ENCODE measurements at places on chromosomes 3 and 15.
A peak's percentile ranks its signal among the peaks of the same experiment; 100 is the strongest.

- peak; percentile 92 for DNase-seq
These were observed 39.6 kb downstream of the MLH1 start for GRCh38 chr3:37032961-37033360.

- DNase-seq, result no peak
These were observed 5.3 kb upstream of the TMC3 start for GRCh38 chr15:81379269-81379668.

GRCh38 chr3:151979906-151980305, 106.5 kb downstream of the SUCNR1 start:
- no peak for DNase-seq

- DNase-seq, result peak; percentile 46
These were observed 792 bp downstream of the ATP13A3 start for GRCh38 chr3:194485881-194486539.

DNA sequence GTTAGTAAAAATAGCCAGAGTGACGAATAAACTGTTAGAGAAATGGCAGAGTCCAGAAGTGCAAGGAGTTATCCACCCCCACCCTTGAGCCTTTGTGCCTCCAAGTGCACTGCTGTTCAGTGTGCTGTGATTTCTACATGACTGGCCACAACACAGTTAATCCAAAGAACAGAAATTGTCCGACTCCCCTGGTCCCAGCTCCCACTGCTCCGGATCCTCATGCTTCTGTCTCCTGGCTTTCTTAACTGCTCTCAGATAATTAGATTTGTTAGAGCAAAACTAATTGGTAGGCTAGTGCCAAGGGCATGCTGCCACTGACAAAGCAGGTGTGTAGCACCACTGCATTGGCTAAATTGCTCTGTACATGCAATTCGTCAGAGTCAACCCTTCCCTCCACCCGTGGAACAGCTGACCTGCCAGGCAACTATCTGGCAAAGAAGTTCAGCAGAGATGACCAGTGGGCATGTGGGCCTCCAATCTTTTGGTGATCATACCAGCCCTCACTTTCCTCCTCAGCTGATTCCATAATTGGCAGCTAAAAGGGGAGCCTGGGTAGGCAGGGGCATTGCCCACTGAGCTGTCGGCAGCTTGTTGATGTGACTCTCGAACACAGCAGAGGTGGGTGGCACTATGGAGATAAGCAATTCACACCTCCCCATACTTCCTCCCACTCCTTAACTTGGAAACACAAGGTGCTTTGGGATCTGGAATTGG, 18.9 kb upstream of the ACAP2 start:
- no peak for DNase-seq

DNA sequence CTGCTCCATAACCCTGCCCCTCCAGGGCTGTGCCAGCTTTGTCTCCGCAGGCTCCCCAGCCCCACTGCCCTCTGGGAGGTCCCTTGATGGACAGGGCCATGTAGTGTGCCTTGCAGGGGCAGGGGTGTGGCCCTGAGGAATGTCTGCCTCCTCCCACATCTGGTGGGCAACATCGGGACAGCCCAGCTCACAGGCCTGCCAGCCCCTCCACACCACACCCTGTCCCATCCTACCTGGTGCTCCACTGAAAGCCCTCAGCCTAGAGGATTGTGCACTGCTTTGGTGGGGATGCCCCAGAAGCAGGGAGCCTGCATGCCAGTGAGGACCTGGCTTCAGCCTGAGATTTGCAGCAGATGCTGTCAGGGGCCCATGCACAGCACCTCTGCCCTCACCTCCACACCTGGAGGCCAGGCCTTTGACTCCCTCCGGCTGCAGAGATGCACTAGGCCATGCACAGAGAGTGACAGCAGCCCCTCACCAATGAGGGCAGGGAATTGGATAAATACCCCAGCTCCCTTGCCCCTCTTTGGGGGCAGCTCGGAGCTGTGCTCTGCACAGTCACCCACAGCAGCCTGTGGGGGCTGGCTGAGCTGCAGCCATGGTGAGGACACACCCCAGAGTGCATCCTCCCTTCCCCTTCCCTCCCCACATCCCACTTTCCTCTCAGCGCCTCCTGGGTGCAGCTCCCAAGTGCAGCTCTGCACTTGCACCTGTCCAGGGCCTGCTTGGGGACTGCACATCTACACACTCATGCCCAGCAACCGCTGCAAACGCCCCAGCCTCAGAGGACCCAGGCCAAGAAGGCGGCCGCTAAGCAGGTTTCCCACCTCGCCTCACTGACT, 2.7 kb downstream of the C3orf22 start:
- no peak for DNase-seq

DNA sequence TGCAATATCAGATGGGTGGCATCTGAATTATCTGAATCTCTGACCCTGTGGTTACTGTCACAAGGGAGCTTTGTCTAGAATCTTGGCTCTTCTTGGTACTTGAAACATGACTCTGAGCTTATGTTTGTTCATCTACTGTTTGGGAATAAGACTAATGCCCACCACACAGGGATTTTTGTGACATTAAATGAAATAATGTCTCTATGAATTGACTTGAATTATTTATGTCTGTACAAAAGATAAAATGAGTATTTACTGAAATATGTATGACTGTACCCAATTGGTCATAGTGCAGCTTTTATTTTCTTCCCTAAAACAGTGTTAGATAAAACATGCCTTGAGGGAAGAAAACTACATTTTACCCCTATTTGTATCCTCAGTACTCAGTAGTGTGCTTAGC, 87.9 kb upstream of the ZPLD1 start:
- no peak for DNase-seq

- DNase-seq, result no peak
These were observed 6.1 kb upstream of the CCDC174 start for GRCh38 chr3:14645453-14645852.

- DNase-seq, result peak; percentile 22
These were observed 34.2 kb downstream of the HMCES start for GRCh38 chr3:129312671-129313414.

DNA sequence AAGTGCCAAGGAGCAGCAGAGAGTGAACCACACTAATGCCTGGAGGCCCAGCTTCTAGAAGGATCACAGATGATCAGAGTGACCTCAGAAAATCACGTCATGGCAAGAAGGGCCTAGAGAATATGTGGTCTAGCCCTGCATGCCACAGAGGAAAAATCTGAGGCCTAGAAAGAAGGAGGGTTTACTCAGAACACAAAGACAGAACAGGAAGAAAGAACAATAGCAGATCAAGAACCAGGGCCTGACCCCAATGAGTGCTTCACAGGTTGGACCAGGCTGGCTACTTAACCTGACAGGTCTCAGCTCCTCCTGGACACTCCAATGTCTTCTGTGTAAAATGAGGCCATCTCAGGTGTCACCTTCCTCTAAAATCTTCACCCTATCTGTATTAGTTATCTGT, 14.2 kb downstream of the RAB6B start:
- no peak for DNase-seq

DNA sequence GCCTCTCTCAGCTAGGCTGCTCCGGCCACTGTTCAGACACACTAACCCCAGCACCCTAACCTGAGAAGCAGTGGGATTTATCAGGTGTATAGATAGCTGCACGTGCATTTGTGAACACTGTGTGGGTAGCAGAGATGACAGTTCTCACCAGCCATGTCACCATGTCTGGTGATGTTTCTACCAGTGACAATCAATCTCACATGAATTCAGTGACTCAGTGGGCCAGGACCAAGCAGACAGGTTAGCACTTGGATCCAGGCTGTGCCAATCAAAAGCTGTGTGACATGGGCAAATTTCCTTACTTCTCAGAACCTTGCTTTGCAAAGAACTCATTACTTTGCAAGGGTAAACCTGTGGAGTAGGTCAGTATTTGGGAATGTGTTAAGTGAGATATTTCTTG, 65.3 kb upstream of the GATM start:
- no peak for DNase-seq

- DNase-seq, result no peak
These were observed 350.5 kb downstream of the TIGIT start for GRCh38 chr3:114644367-114644766.

GRCh38 chr3:152269056-152269830, 514 bp downstream of the MBNL1 start:
- peak; percentile 97 for DNase-seq

DNA sequence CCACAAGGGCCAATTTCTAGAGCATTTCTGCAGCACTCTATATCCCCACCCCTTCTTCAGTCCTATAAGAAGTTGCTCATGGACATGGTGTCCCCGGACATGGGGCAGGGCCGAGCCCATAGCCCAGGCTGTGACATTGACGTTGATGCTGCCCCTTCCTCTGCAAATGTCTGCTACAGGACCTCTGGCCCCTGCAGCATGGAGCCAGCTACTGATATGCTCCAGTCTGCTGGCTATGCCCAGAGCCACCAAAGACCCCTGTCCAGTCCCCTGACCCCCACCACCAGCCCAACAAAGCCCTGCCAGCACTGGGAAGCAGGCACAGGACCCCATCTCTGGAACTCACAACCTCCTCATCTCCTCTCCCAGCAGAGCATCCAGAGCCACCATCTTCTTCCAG, 120.1 kb upstream of the SMAD3 start:
- no peak for DNase-seq

GRCh38 chr3:90011131-90011530, 903.7 kb downstream of the EPHA3 start:
- peak; percentile 25 for DNase-seq

DNA sequence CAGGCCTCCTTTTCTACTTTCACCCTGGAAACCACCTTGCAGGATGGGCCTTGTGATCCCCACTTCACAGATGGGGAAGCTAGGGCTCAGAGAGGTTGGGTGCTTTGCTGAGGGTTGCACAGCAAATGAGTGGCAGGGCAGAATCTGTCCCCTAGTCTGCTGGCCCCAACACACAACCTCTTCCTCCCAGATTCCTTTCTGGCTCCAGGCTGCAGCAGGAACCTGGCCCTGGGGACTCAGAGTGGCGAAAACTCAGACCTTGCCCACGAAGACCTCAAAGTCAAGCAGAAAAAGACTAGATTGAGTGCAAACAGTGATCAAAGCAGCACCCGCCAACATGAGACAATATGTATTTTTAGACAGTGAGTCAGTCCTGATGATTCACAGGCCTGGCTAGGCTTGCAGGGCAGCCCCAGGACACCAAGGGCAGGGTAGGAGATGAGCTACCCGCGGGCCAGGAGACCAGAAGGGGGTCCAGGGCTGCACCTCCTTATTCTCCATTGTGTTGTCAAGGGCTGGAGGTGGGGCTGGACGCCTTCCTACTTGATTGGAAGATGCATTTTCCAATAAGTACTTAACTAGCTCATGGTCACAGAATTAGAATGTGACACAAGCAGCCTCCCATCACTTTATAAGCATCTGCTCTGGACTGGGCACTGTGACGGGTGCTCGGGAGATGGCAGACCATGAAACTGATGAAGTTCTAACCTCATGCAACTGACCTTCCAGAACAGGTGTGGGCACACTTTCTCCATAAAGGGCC, 23.9 kb downstream of the GOLGA6L2 start:
- DNase-seq, result no peak

DNA sequence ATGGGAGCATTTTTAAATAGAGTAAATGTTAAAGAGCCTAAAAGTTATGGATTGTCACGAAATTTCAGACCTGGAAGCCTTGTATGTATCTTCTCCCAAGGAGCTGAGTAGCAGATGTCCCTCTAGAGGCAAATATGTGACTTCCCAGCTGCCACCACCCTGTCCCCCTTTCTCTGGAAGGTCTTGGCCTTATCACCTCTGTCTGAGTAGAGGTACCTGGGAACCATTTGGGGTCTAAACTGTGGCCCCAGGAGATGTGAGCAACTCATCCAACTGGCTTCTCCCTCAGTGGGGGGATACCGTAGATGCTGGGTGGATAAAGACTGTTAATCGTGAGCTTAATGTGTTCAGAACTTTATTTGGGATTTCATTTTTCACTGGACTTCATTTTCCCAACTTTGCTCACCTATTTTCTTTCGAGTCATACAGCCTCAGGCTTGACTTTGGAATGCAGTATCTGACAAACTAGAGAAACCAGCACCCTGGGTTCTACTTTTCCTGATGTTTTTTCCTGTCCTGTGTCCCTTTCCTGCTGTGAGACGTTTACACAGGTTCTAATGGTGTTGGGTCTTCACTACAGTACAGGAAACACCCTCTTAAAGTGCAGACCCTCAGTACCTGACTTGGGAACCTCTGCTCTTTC, 53.3 kb upstream of the CCR4 start:
- DNase-seq, result no peak

- no peak for DNase-seq
These were observed 171.1 kb downstream of the GHSR start for GRCh38 chr3:172277151-172277652.

- DNase-seq, result no peak
These were observed 552.2 kb upstream of the SUCLG2 start for GRCh38 chr3:68206524-68207117.

DNA sequence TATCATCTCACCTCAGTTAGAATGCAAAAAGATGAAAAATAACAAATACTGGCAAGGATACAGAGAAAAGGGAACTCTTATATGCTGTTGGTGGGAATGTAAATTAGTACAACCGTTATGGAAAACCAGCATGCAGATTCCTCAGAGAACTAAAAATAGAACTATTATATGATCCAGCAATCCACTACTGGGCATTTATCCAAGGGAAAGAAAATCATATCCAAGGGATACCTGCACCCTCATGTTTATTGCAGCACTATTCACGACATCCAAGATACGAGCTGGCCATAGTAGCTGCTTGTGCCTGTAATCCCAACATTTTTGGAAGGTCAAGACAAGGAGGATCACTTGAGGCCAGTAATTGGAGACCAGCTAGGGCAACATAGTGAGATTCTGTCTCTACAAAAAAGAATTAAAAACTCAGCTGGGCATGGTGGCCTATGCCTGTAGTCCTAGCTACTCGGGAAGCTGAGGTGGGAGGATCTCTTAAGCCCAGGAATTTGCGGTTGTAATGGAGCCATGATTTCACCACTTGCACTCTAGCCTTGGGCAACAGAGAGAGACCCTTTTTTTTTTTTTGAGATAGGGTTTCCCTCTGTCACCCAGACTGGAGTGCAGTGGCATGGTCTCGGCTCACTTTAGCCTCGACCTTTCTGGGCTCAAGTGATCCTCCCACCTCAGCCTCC, 26.6 kb downstream of the USP50 start:
- peak; percentile 47 for DNase-seq

DNA sequence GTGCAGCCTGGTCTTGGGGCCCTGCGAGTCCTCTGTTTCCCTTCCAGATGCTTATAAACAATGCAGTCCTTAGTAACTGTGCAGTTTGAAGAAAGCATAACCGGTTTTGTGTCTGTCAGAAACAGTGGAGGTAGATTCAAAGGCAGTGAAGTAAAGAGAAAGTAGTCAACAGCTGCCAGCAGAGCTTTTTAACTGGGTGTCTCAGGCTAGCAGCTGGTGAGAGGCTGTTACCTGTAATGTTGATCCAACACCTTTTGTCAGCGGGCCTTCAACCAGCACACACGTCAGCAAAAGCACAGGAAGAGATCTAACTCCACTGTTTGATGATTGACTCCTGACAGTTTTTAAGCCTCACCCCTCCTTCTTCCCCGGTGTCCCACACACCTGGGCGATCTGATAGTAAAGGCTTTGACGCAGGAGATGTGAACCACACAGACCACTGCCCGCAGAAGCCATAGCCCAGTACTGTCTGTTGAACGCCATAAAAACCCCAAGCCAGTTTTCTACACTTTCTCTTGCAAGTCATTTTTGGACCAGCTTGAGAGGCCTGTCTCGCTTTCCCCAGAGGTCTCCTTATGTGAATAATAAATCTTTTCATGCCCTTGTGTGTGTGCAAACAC, 178.0 kb downstream of the FMN1 start:
- DNase-seq, result no peak

- no peak for DNase-seq
These were observed 161.1 kb upstream of the TOPAZ1 start for GRCh38 chr3:44080474-44081072.

GRCh38 chr3:180447136-180447535, 154.8 kb upstream of the TTC14 start:
- peak; percentile 58 for DNase-seq

All from fibroblast of the aortic adventitia (primary cell).